Activated T-helper 2 cell treated with anti-CD3 and anti-CD28 coated beads, Interferon-gamma antibody, Interleukin-2, Interleukin-4, amounts not matched to agents 10 μg/mL and 5 μg/mL and 100 μg/mL, durations not matched to agents 14 hours and 24 hours and 36 hours (primary cell): ENCODE measurements at places on chromosomes 4 and X. TPM values are rescaled to one million over a fixed set of nuclear protein-coding genes. Genes with fewer than 3 reads are reported as not detected.

Gene CXorf49
- total RNA-seq: not detected in 2 replicates

Gene NKX3-2
- total RNA-seq: not detected in 2 replicates

Gene CXCL9
- 0.09 and 0.11 TPM in 2 replicates for total RNA-seq

Gene EIF1AX
- total RNA-seq: 94.1 and 94.5 TPM in 2 replicates

Gene TMEM154
- total RNA-seq: 10.3 and 12.1 TPM in 2 replicates

Gene SCFD2
- 26.3 and 31.7 TPM in 2 replicates for total RNA-seq

Gene SHOX
- total RNA-seq: not detected in 2 replicates

Gene TRPC3
- 0.64 and 0.67 TPM in 2 replicates for total RNA-seq

Gene NRK
- not detected in 2 replicates for total RNA-seq

Gene RAB39B
- 8.3 and 9.4 TPM in 2 replicates for total RNA-seq

Gene NKX6-1
- total RNA-seq: not detected in 2 replicates

Gene FHDC1
- total RNA-seq: 0.07 TPM in 2 replicates

Gene HAUS7
- 58.2 and 62.0 TPM in 2 replicates for total RNA-seq
